ENCODE measurements at places on chromosomes 11 and 22.

GRCh38 chr11:95108159-95108611 is 18.5 kb downstream of the ENDOD1 start:
- no peak for DNase-seq

- DNase-seq, result no peak
Measured at GRCh38 chr11:81892770-81893635, 840.7 kb downstream of the FAM181B start.

- DNase-seq, result no peak
Measured at GRCh38 chr11:119382101-119382500, 611 bp upstream of the USP2 start.

DNA sequence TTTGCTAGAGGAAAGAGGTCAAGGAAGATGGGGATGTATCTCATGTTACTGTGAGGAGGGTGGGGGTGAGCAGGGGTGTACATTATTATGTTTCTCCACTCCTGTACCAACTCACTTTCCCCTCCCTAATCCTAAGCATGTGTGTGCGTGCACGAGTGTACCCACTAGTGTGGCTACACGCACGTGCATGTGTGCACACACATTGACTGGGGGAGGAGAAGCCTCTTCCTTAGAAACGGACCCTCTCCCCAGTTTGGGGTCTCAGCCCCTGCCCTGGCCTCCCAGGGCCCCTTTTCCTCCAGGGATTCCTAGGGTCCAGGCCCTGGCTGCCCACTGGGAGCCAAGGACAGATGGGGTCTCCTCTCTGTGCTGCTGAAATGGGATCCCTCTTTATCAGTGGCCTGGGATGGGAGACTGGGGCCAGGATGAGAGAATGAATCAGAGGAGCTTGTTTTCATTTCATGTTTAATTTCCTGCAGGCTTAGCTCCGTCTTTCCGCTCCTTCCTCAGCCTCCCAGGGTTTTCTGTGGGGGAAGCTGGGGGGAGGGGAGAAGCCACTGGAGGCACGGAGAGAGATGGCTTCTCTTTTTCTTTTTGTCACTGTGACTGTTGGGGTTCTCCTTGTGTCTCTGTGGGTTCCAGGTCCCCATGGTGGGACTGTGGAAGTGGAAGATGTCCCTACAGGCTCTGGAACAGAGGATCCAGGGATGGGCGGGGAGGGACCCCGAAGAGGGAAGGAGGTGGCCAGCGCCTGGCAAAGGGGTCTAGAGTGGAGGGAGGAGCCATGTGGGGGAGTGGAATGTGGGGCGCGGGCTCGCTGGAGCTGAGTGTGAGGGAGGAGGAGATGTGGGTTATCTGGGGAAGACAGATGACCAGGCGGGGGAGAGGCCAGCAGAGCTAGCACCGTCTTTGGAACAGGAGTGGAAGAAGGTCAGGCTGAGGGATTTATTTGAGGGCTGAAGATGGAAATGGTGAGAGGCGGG is 40.3 kb downstream of the ALX4 start:
- no peak for DNase-seq

DNA sequence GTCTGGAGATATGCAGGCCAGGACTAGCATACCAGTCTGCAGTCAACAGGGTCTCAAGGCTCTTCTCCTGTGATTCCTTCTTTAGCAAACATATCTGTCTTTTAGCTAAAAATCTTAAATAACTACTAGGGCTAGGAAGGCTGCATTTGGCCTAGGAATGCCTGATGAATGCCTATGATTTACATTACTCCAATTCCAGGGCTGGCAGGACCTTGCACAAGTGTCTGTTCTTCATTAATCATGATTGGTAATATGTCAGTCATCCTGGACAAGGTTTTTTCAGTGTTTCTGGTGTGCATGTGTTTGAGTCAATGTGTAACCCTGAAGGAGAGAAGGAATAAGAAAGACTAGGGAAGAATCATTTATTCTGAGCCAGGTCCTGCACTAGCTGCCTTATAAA is 280.5 kb upstream of the NARS2 start:
- no peak for DNase-seq

GRCh38 chr22:29478326-29479276 is 1.4 kb upstream of the NEFH start:
- peak; percentile 28 for DNase-seq

GRCh38 chr11:6608726-6609501 is 3.1 kb downstream of the TAF10 start:
- DNase-seq, result no peak

DNA sequence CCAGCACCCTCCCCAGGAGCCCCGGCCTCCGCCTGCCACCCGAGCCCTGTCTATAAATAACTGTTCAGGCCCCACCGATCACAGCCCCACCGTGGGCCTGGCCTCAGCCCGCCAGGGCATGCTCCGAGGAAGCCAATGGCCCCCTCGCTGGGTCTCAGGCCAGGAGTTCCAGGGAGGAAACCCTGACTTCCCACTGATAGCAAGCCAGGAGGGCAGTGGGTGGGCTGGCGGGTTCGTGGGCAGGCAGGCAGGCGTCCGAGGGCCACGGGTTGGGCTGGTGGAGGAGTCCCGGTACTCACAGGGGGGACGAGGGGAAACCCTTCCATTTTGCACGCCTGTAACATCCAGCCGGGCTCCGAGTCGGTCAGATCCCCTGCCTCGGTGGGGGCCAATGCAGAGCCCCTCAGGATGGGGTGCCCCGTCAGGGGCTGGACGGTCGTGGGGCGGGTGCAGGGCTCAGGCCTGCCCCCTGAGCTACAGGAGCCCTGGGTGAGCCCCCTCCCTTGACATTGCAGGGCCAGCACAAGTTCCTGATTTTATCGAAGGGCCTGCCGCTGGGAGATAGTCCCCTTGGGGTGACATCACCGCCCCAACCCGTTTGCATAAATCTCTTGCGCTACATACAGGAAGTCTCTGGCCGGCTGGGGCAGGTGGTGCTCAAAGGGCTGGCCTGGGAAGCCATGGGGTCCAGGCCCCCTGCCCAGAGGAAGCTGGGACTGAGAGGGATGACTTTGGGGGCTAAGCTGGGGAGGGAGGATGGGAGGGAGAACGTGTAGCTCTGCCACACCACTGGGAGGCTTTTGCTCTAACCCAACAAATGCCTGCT is at the start of gene SPI1:
Gene SPI1 (minus strand): TSS at position 538 of the 826 bp plus-strand sequence. CDS start 194 bp downstream, at position 344.
- no peak for DNase-seq

DNA sequence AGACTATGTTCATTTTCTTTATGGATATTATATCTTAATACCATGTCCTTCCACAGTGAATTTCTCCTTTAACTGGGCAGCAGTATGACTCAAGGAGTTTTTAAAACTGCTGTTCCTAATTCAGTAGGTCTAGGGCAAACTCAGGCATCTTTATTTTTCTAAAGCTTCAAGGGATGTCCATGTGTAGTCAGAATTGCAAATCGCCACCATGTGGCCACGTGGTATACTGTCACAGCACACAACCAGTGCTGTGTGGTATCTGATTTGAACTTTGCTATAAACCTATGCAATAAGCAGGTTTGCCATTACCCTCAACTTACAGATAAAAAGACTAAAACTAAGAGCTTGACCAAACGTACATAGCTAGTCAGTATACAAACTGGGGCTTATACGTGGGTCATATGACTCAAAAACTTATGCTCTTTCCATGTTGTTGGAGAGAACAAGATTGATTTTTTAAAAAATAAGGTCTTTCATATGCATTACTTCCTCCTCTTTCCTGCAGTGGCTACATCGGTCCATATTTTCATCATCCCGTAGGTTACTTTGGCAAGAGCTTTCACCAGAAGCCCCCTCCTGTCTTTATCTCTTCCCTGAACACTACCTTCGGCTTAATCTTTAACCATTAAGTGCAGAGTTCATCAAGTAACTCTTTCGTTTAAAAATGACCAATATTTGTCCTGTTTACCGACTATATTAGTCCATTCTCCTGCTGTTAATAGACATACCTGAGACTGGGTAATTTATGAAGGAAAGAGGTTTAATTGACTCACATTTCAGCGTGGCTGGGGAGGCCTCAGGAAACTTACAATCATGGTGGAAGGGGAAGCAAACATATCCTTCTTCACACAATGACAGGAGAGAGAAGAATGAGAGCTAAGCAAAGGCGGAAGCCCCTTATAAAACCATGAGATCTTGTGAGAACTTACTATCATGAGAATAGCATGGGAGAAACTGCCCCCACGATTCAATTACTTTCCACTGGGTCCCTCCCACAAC is 8.0 kb upstream of the HTATIP2 start:
- peak; percentile 51 for DNase-seq

DNA sequence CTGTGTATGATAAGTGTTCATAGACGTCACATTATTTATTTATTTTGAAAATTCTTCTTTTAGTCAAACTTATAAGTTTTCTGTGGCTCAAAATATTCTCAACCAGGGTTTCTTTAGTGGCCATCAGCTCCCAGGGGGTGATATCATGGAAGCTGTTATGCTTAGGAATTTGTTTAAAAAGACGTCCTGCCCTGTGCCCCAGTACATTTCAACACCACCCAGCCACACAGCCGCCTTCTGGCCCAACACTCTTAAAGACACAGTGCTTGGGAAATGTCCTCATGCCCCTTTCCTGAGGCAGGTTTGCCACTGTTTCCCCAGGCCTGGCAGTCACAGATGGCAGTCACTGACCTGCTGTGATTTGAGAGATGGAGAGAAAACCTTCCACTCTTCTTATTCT is 19.9 kb downstream of the TSKU start:
- DNase-seq, result no peak

- DNase-seq, result peak; percentile 48
Measured at GRCh38 chr22:40216041-40216756, 38.5 kb downstream of the TNRC6B start.

DNA sequence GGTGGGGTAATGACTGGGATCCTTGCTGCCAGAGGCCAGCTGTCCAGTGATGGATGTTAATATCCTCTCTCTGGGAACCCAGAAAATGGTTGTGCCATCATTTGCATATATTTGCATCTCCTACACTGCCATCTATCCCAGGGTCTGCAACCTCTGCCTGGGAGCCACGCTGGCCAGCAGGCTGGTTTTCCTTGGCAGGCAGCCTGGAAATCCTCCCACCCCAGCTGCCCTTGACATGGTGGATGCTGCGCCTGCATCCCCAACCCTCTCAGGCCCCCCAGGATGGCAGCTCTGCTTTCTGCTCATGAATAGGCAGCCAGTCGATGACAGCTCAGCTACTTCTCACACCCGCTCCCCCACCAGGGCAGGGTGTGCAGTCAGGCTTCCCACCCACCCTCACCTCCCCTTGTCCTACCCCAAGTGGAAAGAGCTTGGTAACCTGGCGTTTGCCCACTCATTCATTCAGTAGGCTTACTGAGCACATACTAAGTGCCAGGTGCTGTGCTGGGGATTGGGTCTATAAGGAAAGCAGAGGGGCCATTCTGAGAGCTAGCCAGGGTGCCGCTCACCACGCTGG is 202.5 kb downstream of the TRIM29 start:
- no peak for DNase-seq

DNA sequence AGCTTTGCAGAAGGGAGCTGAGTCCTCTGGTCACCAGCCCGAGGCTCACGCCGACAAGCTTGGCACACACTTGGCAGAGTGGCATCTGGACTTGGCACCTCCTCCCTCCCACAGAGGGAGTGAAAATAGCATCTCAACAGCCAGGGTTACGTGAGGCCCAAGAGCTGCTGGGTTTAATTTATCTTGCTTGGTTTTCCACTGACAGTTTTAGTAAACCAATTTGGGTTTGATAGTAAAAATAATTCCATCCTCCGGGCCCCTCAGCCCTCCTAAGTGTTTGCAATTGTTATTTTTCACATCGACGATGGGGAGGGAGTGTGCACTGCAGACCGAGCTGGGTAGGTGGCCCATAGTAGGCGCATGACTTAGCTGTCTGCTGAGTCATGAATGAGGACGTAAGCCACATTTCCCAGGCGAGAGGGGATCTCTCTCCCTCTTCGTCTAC is 107.6 kb upstream of the ASPHD2 start:
- no peak for DNase-seq

DNA sequence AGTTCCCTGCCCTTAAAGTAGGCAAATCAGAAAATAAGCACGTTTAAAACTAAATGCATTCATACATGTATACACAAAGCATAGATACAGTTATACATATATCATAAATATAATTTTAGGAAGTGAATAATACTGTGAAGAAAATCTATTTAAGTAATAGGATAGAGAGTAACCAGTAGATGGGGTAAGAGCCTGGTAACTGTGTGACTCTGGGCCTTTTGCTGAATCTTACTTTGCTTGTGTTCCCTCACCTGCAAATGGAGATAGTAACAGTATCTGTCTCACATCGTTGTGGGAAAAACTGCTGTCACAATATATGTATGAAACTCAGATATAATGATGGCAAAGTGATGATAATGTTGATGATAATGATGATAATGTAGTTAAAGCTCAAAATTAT is 29.9 kb downstream of the MS4A2 start:
- DNase-seq, result no peak
